Stimulated activated CD8-positive, alpha-beta memory T cell treated with anti-CD3 and anti-CD28 coated beads, Interleukin-7, amount 100 ng/mL, for 1 hour (primary cell): ENCODE measurements at places on chromosomes 5 and 9.
A peak's percentile ranks its signal among the peaks of the same experiment; 100 is the strongest.

DNA sequence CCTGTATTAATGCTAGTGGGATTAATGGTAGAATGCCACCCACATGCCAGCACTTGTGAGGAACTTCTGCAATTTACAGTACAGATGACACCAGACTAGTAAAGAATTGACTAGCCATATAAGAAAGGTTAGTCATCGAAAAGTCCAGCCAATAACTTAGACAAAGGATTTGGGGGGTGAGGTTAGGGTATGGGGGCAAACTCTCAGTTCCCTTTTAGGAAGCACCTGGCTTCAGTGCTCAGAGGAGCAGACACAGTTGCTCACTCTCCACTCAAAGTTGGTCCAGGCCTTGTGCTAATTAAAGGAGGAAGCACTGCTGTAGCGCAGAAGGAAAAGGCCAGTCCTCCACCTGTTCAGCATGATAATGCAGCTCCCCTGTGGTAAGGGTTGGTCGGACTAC, 25.2 kb downstream of the TGFBR1 start:
- no peak for DNase-seq

- no peak for DNase-seq
Measured at GRCh38 chr9:21141427-21141882, at the start of gene IFNW1. Gene IFNW1, minus strand, starts transcription at chr9:21141832. Its CDS starts 262 bp downstream, at chr9:21141570.

GRCh38 chr5:43427306-43427705, 15.1 kb upstream of the CCL28 start:
- no peak for DNase-seq

DNA sequence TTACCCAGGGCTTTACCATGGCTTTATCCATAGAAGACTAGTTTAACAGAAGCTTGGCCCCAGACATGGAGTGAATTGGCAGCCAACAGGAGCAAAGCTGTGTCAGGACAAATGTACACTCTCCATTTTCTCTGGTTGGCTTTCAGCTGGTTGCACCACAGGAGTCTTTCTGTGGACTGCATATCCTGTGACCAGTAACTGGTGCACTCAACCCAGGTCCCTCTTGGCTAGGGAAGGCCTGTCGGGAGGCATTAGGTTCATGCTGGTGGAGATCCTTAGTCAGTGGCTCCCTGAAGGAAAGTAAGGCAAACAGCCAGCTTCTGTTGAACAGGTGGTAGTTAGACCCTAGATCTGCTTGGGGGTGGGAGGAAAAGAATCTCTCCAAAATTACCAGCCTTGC, 146.9 kb upstream of the TLX3 start:
- no peak for DNase-seq

DNA sequence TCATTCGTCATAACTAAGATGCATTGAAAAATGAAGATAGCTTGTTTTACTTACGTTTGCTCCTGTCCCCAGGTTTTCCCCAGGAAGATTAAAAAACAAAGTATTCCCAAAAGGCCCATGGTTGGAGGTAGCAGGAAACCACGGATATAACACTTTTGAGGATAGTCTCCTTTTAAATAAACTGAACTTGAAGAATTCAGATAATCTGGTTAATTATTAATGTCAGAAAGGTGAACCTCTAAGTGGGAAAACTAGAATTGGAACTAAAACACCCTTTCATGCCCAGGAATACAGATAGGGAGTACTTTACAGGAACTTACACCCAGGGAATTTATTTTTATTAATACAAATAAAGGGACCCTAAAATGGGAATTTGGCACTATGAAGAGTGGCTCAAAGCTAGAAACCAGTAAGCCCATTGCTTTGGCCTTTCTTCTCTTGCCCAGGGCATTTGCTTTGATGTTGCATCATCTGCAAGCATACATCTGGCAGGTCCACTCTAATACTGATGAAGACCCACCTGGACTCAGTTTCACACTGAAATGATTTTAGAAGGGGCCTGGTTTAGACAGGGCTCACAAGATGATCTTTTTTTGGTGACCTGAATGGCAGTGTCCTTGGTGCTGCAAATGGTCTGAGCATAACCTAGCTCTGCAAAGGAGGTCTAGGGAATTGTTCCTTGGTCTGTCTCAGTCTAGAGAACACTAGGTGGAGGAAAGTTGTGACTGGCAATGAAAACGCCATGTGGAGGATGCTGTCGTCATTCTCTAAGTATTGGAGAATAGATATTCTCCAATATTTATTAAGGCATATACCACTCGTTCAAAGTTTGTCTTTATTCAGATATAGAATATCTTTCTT, at the start of gene C5:
Gene C5, minus strand, starts transcription at position 148 of the 861 bp plus-strand sequence. Its CDS starts 29 bp downstream, at position 119.
- no peak for DNase-seq

- no peak for DNase-seq
Measured at GRCh38 chr5:61625137-61625561, 293.1 kb downstream of the ZSWIM6 start.

GRCh38 chr9:15374310-15374709, 48.4 kb upstream of the SNAPC3 start:
- no peak for DNase-seq

- DNase-seq, result no peak
Measured at GRCh38 chr5:131607418-131607817, 27.6 kb downstream of the RAPGEF6 start.

DNA sequence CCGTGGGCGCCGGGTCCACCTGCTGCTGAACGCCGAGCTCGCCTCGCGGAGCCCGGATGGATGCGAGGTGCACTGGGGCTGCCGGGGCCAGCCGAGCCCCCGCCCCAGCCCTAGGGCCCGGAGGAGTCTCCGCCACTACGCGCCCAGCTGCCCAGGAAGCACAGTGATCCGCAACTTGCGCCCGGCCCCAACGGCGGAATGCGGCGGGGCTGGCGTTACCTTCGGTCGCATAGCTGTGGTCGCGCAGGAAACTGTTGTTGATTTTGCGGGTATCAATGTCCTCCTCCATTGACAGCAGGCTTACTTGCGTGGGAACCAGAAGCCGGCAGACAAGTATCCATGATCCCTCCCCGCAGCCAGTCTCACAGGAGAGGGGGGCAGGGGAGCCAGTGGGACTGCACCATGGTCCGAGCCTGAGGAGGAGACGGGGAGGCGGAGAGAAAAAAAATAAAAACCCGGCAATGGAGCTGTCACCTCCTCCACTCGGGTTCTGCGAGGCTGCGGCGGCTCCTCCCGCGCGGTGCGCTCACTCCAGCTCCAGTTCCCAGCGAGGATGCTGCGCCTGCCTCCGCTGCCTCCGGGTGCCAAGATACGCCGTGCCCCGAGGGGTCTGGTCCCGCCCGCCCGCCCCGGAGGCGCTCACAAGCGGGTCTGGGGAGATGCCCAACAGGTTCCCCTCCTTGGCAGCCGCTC, 628 bp downstream of the PPP2R2B start:
- DNase-seq, result peak; percentile 4

GRCh38 chr9:26412446-26412845, 480.2 kb downstream of the CAAP1 start:
- no peak for DNase-seq

DNA sequence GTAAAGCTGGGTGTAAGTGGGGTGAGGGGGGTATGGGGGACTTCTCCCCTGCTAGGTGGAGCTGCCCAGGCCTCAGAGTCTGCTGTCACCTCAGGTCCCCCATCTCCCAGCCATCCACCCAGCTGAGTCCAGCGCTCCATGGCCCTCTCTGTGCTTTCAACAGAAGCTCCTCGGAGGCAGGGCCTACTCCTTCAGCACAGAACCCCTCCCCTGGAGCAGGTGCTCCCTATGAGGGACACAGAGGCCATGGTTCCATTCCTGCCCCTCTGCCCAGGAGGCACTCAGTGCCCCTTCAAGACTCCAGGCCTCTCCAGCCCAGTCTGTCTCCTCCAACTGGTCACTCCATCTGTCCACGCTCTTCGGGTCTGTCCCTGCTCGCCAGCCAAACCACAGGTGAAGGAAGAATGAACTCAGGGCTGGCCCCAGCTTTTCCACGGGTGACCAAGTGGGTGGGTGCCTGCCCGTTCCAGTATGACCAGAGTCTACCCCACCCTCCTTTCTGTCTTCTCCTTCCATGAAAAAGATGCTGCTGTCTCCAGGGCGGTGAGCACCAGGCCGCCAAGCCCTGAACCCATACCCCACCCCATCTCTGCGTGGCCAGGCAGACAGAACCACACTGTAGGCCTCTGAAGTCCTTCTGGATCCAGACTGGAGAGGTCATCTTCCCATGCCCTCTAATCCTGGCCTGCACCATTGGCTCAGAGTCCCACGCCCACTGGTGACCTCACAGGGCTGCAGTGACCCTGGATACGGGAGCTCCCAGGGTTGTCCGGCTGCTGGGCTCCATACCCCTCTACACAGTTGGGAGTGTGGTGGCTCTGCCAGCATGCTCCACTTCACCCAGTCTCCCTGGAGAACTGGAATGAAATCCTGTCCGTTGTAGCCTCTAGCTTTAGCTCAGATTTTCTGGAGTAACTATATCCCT, 11.9 kb downstream of the GBGT1 start:
- no peak for DNase-seq
